ENCODE measurements at places on chromosomes 2 and 18.

- DNase-seq, result no peak
Observed at GRCh38 chr2:144374163-144374661, 145.7 kb downstream of the ZEB2 start.

DNA sequence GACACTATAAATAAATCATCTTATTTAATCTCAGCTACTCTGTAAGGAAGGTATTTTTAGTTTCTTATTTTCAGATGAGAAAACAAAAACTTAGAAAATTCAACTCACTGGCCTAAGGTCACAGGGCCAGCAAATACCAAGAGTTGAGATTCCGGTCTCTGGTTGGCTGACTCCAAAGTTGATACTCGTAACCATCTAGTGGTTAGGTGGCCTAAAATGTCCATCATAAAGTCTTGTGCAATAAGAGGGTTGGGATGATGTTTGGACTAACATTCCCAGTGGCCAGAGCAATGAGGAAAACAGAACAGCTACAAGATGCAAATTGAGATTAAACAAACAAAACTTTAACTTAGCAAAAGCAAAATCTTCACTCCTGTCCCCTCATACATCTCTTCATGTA, 360.3 kb downstream of the FIGN start:
- DNase-seq, result no peak

GRCh38 chr18:77249569-77250500, at the start of gene GALR1:
GALR1 (plus strand) TSS chr18:77249848; CDS start chr18:77250549, 701 bp downstream.
- peak; percentile 65 for DNase-seq

DNA sequence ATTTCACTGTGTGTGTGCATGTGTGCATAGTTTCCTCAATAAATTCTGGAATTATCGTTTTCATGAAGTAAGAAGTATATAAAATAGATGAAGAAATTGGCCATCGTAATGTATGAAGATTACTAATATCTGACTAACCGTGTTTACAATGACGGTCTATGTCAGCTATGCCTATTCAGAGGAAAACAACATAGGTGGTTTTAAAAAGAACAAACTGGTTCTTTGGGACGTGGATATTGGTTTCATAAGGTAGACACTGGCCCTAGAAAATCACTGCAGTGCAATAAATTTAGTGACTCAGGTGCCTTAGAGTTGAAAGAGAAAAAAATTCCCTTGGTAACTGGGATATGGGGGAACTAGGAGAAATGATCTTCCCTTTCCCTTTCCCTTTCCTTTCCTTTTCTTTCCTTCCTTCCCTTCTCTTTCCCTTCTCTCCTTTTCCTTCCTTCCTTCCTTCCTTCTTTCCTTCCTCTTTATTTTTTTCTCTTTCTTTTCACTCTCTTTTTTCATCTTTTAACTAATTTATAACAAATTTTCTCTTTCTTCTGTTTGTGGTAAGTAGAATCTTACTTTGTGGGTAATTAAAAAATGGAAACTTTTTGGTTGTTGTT, 36.4 kb downstream of the MAP2 start:
- no peak for DNase-seq

DNA sequence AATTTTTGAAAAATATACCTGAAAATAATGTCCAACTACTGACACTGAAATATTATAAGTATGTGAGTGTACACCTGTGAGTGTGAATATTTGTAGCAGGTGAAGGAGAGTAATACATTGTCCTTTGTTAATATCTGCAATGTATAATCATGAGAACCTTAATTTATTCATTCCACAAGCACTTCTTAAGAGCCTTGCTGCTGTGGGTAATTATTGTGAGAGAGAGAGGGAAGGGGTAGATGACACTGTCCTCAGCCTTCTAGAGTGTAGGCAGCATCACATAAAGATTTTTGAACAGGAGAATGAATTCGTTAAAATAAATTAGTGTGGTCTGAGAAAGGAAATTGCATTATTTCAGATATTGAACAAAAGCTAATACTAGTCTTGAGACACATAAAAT, 157.2 kb downstream of the MAP2 start:
- DNase-seq, result no peak

DNA sequence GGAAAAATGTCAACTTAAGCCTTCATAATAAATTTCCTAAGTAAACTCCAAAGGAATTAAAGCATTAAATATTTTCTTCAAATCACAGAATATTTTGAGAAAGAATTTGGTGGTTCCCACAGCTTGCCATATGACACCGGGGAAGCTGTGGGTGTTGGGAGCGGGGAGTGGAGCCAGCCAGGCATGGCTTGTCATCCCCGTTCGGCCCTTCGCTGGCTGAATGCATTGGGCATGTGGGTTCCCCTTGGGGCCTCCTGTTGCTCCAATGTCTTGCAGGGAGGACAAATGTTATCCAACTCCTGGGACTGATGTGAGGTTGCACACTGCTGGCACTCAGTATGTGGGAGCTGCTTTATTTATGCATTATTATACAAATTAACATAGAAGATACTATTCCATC, 18.6 kb downstream of the NGEF start:
- no peak for DNase-seq

- DNase-seq, result no peak
Observed at GRCh38 chr2:70655786-70656185, 102.2 kb upstream of the TGFA start.

- DNase-seq, result no peak
Observed at GRCh38 chr18:35953688-35954087, 18.8 kb upstream of the RMP24 start.

GRCh38 chr2:232219496-232219870, 159.1 kb upstream of the ALPP start:
- DNase-seq, result no peak

- DNase-seq, result peak; percentile 45
Observed at GRCh38 chr2:50727636-50728339, 304.1 kb downstream of the NRXN1 start.

- no peak for DNase-seq
Observed at GRCh38 chr2:47299555-47299954, 103.4 kb upstream of the MSH2 start.

DNA sequence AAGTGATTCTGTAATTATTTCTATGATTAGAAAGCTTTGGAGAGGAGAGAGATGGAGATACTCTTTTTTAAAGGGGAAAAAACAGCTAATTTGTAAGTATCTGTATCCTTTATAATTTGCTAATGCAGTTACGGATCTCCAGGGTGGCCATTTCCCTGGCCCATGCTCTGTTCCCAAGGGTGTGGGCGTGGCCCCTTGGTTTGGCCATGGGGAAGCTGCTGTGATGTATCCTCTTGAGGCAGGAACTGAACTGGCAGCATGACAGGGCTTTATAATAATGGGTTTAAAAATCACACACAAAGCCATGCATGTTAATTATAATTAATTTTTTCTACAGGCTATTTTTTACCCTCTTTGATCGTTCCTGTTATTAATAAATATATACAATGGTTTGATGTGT, 27.0 kb downstream of the TRAPPC12 start:
- DNase-seq, result no peak

GRCh38 chr2:69271831-69272257, 115.2 kb downstream of the GFPT1 start:
- no peak for DNase-seq

- DNase-seq, result no peak
Observed at GRCh38 chr2:235485362-235485761, 8.5 kb upstream of the AGAP1 start.

DNA sequence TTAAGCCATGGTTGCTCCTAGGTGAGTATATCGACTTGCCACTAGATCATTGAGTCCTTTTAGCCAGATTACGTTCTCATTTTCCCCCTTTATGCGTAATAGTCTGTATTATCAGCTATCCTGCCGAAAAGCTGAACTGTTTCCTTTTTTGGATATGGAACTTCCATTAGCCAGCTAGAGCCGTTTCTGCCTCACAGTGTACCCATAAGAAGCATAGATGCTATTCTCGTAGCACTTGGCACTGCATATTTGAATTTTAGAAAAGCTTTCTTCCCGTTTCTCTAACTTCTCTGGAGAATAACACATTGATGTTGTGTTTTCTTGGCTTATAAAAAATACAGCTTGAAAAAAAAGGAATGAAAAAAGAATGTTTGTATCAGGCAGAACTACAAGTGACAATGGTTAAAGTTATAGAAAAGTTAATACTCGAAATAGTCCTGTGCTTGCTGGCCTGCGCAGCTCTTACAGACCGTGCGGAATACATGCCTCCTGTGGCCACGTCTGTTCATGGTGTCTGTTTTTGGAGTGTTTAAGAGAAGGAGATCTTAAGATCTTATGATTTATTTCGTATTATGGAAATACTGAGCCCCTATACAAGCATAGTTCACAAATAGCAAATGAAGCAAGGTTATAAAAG, 710 bp downstream of the DUSP19 start:
- DNase-seq, result no peak

DNA sequence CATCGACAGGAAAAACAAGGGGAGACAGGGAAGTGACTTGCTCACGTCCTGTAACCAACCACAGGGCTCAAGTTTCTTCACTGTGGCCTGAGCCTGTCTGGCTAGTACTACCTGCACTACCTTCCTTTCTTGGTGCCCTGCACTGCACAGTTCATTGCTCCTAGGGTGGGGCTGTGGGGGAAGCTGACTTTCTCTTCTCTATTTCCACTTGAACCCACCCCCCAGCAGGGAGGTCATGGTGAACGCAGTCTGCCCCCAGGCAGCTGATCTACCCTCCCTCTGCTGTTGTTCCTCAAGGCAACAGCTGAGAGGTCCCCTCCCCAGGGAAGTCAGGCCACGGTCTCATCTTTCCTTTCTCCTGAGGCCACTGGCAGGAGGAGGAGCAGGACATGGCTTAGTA, 532.1 kb downstream of the SOX11 start:
- DNase-seq, result no peak

DNA sequence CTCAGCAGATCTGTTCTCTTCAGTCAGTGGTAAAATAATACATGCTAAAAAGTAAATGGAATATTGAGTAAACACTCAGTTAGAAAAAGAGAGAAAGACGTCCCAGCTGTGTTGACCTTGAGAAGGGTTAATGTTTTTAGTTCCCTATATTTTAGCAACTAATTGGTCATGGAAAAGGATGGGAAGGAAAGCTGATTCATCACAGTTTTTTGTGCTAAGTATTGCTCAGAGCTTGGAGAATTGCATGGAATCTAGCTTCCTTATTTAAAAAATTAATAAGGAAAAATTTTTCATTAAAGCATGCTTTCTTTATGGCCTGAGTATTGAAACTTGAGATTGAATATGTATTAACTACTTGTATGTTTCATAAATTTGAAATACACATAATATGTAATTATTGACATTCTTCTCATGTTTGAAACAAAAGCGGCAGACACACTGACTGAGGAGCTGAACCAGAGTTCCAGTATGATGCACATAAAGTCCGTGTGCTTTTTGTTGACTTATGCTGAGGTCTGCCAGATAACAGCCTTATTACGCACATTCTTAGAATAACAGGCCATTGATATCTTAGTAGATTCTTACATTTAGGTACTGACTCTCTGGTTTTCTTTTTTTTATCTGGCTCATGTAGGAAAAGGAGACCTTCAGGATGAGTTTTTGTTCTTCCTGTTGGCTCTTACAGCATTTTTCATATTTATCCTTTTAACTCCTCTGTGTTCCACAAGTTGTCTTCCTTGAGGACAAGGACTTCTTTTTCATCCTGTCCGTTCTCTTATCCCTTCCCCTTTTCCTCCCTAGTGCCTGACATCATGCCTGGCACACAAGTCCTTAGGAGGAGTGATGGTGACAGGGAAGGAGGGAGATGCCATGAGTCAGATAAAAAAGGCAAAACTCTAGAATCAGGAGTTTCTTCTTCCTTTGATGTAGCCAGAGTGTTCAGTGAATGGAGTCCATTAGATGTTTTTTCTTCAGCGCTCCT, 194.1 kb downstream of the PTPRM start:
- DNase-seq, result no peak

GRCh38 chr2:164496881-164497280, 124.4 kb downstream of the GRB14 start:
- DNase-seq, result no peak

GRCh38 chr18:60350941-60351340, 21.6 kb downstream of the MC4R start:
- DNase-seq, result no peak

- peak; percentile 42 for DNase-seq
Observed at GRCh38 chr2:60551240-60552077, 2.0 kb downstream of the BCL11A start.

DNA sequence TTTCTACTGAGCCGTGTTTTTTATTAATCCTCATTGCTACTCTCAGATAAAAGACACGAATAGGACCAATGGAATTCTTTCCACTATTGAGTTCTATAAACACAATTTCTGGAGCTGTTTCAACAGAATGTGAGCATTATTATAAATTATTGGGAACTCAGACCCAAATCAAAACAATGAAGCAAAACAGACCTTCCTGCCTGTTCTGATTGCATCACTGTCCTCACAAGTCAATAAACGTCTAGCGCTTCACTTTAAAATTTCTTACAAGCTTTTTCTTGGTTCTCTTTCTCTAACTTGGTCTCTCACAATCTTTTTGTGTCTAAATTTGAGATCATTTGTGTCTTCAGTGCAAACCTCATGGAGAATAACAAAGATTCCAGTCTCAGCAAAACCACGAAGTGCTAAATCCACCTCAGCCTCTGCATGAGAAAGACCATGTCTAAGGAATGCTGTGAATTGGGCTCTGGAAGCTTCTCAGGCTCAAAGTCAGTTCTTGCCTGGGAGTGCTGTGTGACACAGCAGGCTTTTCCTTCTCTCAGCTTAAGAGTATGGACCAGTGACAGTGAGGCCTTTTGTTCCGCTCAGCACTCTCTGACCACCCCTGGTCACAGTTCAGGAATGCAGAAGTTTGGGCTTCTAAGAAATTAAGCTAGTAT, 22.8 kb downstream of the ARHGAP28 start:
- no peak for DNase-seq

GRCh38 chr2:85799215-85799956, 45.6 kb downstream of the ATOH8 start:
- no peak for DNase-seq

GRCh38 chr2:177942731-177943130, 129.8 kb downstream of the PDE11A start:
- DNase-seq, result no peak

DNA sequence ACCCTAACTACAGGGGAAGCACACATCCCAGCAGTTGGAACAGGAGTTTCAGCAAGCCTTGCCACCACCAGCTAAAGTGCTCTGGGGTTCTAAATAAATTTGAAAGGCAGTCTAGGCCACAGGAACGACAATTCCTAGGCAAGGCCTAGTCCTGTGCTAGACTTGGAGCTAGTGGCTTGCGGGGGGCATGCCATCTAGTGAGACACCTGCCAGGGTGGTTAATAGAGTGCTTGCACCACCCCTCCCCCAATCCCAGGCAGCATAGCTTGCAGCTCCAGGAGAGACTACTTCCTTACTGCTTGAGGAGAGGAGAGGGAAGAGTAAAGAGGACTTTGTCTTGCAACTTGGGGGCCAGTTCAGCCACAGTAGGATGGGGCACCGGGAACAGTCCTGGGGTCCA, 101.8 kb downstream of the SLC39A10 start:
- no peak for DNase-seq

- no peak for DNase-seq
Observed at GRCh38 chr18:59912007-59912550, 12.3 kb downstream of the PMAIP1 start.

- no peak for DNase-seq
Observed at GRCh38 chr2:197383825-197384224, 51.0 kb downstream of the SF3B1 start.
